ENCODE measurements at places on chromosomes 2 and 18.
A peak's percentile ranks its signal among the peaks of the same experiment; 100 is the strongest.

GRCh38 chr2:230227216-230227615 is 1.7 kb downstream of the SP140 start:
- no peak overlapping the region for H3K27ac ChIP-seq
- no peak for DNase-seq
- no peak overlapping the region for H3K4me3 ChIP-seq
- peaks cover 5% of the 10 kb centered on the region for H3K27me3 ChIP-seq
- no peaks in the 10 kb centered on the region for H3K4me1 ChIP-seq

DNA sequence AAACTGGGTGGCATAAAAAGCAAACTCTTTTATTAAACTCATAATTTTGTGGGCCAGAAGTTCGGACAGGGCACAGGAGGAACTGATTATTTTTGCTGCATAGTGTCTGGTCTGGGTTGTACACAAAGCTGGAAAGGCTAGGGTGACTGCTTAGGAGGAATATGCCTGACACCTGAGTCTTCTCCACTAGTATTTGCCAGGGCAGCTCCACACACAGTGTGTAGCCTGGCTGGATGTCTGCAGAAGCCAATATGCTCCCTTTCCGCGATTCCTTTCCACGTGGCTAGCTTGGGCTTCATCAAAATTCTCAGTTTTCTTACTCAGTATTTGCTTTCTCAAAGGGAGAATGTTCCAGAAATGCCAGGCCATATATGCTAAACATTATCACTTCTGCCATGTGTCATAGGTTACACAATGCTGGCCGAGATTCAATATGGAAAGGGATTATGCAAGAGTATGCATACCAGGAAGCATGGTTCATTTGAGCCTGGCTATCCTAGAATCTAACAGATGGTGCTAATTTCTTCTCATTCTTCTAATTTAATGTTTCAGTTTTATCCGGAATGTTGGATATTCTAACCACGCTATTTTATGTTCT is 142.7 kb upstream of the DOK6 start:
- no peaks in the 10 kb centered on the region for H3K36me3 ChIP-seq
- DNase-seq = no peak
- H3K27ac ChIP-seq = no peak overlapping the region
- no peaks in the 10 kb centered on the region for H3K4me1 ChIP-seq
- H3K4me3 ChIP-seq = no peak overlapping the region
- no peaks in the 10 kb centered on the region for H3K27me3 ChIP-seq

DNA sequence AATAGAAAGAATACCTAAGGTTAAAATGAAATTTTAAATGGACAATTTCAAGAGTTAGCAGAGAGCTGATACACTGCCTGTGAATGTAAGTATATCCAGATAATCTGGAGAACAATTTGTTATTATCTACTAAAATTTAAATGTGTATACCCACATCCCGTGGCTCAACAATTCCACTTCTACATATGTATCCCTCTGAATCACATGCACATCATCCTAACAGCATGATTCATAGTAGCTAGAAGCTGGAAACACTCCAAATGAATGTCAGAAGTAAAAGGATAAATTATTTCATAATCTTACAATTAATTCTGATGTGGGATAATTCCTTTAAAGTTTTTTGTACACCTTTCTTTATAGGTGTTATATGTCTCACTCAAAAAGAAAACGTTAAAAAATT is 87.9 kb downstream of the CNTNAP5 start:
- H3K27me3 ChIP-seq = no peaks in the 10 kb centered on the region
- no peak for DNase-seq
- H3K4me3 ChIP-seq = no peak overlapping the region
- H3K4me1 ChIP-seq = no peaks in the 10 kb centered on the region
- no peaks in the 10 kb centered on the region for H3K36me3 ChIP-seq
- H3K27ac ChIP-seq = no peak overlapping the region

DNA sequence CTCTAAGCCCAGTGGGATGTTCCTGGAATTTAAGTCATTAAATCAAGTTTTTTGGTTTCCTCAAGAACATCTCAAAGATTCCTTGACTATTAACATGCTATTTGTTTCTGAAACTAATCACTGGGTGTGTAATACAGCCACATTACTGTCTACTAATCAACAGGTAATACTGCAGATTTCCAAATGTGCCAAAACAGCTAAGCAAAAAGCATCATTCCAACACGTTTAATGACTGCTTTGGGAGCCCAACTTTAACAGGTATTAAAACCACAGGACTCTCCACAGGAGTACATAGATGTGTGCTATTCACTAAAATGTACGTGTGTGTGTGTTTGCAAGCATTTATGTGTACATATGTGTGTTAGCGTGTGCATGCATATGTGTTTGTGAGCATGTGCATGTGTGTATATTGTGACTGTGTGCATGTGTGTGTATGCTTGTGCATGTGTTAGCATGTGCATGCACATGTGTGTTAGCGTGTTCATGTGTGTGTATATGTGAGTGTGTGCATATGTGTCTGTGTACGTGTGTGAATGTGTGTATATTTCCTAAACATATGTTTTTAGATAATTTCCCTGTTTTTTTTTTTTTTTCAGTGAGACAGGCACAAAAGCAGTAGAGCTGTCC is 80.7 kb downstream of the BCL11A start:
- no peak for DNase-seq
- no peaks in the 10 kb centered on the region for H3K27me3 ChIP-seq
- no peak overlapping the region for H3K27ac ChIP-seq
- no peaks in the 10 kb centered on the region for H3K36me3 ChIP-seq
- H3K4me1 ChIP-seq = no peaks in the 10 kb centered on the region
- no peak overlapping the region for H3K4me3 ChIP-seq

GRCh38 chr18:25229920-25230319 is 122.0 kb downstream of the ZNF521 start:
- no peak overlapping the region for H3K27ac ChIP-seq
- no peaks in the 10 kb centered on the region for H3K27me3 ChIP-seq
- no peak overlapping the region for H3K4me3 ChIP-seq
- peaks cover 5% of the 10 kb centered on the region for H3K4me1 ChIP-seq
- no peak for DNase-seq
- H3K36me3 ChIP-seq = peaks cover 27% of the 10 kb centered on the region

- no peaks in the 10 kb centered on the region for H3K27me3 ChIP-seq
- H3K4me1 ChIP-seq = peaks cover 13% of the 10 kb centered on the region
- H3K36me3 ChIP-seq = peaks cover 1% of the 10 kb centered on the region
- no peak for DNase-seq
- no peak overlapping the region for H3K27ac ChIP-seq
- H3K4me3 ChIP-seq = no peak overlapping the region
These were observed 47.1 kb downstream of the DDX1 start for GRCh38 chr2:15638720-15639119.

DNA sequence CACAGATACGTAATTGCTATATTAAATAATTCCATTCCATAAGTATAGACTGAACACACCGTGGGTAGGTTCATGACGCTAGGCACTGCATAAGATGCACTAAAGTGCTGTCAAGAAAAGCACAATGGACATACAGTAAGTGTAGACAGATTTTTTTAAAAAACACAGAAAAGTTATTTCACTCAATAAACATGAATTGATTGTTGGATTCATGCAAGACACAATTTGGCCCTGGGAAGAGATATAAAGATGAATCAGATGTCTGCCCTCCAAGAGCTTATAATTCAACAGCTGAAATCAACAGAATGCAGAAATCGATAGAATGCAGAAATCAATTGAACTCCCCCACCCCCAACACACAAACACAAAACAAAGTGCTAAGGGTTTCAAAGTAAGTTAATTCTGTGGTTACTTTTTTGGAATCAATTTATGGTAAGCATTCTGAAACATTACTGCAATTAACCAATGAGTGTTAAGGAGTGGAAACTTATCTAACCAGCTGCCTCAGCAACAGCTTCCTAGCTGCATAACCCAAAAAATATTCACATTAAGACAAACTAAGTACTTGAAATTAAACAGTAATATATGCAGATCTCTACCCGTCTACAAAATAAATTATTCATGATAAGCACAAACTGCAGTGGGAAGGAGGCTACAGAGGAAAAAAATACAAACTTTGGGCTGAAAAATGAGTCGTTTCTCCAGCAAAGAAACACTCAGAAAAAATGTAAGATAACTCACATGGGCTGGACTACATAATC is 1.6 kb downstream of the NBAS start:
- H3K27ac ChIP-seq = no peak overlapping the region
- no peak overlapping the region for H3K4me3 ChIP-seq
- H3K36me3 ChIP-seq = peaks cover 24% of the 10 kb centered on the region
- DNase-seq = no peak

DNA sequence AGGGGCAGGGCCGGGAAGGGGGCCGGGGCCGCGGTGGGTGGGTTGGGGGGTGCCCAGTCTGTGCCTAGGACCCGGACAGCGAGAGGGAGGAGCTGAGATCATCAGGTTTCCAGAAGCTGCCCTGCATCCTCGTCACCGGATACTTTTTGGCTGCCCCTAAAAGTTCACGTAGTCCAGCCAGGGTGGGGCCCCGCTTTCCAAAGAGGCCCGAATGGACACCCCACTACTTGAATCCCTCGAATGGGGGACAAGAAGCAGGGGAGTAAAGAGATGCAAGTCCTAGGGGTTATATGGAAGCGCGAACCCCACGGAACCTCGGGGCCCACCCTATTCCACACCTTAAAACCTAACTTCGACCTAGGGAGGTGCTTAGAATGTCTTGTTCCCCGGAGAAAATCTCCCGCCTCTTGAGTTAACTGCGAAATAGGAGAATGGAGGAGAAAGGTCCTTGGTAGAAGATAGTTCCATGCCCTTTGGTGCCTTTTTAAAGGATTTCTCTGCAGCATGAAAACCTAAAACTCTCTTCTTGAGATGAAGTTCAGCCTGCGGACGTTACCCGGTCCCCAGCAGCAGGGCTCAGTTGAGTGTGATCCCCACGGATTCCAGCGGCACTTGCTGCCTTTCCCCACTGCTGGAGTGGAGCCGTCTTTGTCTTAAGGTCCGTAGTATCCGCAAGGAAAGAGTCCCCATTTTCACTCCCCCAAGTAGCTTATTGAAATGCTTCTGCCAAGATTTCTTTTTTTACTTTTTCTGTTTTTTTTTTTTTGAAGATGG is 2.1 kb upstream of the RNF152 start:
- peak overlapping the region; percentile 86 for H3K4me3 ChIP-seq
- peaks cover 13% of the 10 kb centered on the region for H3K4me1 ChIP-seq
- H3K36me3 ChIP-seq = peaks cover 2% of the 10 kb centered on the region
- no peaks in the 10 kb centered on the region for H3K27me3 ChIP-seq
- DNase-seq = no peak

- H3K36me3 ChIP-seq = no peaks in the 10 kb centered on the region
- no peak for DNase-seq
- H3K27ac ChIP-seq = no peak overlapping the region
- peaks cover 10% of the 10 kb centered on the region for H3K4me1 ChIP-seq
- peaks cover 2% of the 10 kb centered on the region for H3K27me3 ChIP-seq
These were observed 124.0 kb downstream of the NRP2 start for GRCh38 chr2:205806143-205806905.

DNA sequence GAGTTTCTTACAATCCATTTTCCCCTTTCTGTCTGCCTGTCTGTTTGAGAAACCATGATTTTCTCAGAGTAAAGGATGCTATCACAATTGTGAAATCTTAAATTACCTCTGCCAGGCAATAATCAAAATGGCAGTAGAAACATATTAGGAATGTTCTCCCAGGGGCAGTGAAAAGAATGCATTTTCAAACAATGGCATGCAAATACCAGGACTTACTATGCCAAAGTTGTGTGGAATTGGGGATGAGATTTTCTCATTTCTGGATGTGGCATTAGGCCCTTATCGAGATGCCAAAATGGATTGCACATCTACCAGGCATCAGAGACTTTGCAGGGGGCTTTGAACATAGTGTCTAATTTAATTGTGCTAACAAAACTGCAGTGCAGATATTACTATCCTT is 821.4 kb downstream of the RNF144A start:
- H3K27me3 ChIP-seq = no peaks in the 10 kb centered on the region
- H3K4me3 ChIP-seq = no peak overlapping the region
- DNase-seq = no peak
- no peaks in the 10 kb centered on the region for H3K4me1 ChIP-seq

- H3K27me3 ChIP-seq = no peaks in the 10 kb centered on the region
- no peaks in the 10 kb centered on the region for H3K4me1 ChIP-seq
- DNase-seq = no peak
- H3K27ac ChIP-seq = no peak overlapping the region
These were observed 49.3 kb upstream of the ANKRD44 start for GRCh38 chr2:197359859-197360258.
